ENCODE measurements at places on chromosomes 11 and 22.

DNA sequence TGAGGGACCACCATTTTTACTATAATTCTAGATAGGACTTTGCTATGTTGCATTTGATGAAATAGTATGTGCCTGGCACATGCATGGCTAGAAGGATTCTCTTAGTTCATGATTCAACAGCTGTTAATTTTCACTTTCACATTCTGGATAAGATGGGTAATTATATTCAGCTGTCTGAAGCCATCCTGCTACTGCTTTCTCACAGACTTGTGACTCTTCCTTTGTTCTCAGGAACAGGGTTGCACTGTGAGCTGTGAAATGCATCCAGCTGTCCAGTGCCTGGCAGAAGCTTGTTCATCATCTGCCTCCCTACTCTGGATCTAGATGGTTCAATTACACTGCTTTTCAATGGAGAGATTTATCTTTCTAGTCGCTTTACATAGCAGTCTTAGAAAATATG lies 610.1 kb upstream of the ANO5 start:
- no peak for DNase-seq

- no peak for DNase-seq
These were observed 53.5 kb downstream of the PRR5L start for GRCh38 chr11:36349351-36350136.

GRCh38 chr11:124168796-124169195 lies 14.3 kb upstream of the OR10D3 start:
- DNase-seq, result no peak

- no peak for DNase-seq
These were observed 89.7 kb downstream of the RELT start for GRCh38 chr11:73465871-73466270.

DNA sequence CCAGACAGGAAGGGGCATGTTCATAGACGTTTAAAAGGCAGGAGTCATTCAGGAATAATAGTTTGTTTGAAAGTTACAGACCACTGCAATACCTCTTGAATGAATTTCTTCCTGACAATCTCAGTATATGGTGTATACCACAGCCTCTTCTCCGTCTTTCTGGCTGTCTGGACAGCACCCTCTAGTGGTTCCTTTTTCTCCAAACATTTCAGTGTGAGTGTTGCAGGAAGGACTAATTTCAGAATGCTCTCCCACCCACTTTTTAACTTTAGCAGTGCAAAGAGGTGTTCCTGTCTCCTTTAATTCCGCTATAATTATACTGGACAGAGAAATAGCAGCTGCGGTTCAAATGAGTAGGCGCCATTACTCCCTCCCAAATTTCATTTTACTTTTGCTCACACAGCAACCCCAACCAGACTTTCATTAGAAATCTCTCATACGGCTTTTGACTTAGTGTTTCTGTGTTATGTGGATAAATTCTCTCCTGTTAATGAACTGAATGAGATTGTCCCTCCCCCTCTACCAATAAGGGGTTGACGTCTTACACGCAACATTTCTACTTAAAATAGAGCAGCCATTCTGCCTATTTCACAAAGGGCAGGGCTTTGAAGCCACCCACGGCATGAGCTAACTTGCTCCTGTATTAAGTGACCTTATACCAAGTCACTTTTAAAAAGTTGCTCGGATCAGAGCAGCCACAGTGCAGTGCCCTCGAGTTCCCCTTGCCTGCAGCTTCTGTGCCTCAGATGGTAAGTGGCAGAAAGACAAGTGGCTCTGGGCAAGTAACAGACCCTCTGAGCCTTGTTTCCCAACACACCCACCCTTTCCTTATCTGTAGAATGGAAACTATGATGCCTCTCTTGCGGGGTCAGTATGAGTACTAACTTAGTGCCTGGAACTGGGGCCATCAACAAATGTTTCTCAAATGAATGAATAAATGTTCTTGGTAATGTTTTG lies 368.6 kb downstream of the OPCML start:
- no peak for DNase-seq
